ENCODE measurements at places on chromosomes 6 and 20.
A peak's percentile ranks its signal among the peaks of the same experiment; 100 is the strongest.

DNA sequence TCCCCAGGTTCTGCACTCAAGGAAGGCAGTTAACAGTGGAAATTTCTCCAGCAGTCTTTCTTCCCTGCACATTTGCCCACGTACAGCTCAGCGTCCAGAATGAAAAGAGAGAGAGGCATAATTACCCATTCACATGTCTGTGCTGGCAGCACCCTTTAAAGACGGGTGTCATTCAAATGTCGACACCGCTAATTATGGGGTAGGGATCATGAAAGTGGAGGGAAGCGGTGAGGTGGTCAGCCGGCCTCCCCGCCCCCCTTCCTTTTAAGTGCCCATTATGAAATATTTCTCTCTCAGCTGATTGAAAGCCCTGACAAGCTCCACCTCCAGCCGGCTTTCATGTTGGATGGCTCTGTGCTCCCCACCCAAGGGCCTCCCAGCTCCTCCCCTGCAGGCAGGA is 246.1 kb downstream of the BMP7 start:
- no peak for DNase-seq

- peak; percentile 60 for DNase-seq
Observed at GRCh38 chr6:43075670-43076463, at the start of gene PTK7. TSS of gene PTK7 (plus strand) at chr6:43076314. CDS start at chr6:43076489, 175 bp downstream.

DNA sequence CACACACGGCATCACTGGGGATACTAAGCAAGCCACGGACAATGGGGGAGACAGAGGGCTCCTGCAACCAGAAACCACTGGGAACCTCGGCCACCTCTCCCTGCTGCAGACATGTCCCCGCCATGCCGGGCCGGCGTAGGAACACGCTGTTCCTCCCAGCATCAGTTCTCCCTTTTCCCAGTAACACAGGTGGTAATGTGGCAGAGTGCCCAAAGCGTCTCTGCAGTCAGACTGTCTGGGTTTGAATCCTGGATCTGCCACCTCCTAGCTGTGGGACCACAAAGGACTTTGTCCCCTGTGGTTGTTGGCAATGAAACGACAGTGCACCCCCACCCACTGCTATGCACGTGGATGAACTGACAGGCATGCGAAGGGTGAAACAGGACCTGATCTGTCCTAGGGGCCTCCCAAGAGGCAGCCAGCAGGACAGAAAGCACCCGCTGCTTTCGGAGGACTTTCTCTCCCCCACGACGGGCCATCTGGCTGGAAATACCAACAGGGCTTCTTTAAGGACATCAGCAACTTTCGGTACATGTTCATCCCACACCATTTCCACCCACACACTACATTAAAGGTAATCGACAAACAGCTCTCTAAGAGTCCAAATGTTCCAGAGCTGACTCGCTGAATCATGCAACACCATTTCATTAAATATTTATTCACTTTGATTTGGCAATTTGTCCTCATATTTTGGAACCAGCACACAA is 74.1 kb downstream of the SULF2 start:
- no peak for DNase-seq

- DNase-seq, result no peak
Observed at GRCh38 chr6:12418946-12419345, 128.8 kb downstream of the EDN1 start.

- no peak for DNase-seq
Observed at GRCh38 chr6:11770546-11771466, 7.8 kb downstream of the ADTRP start.

- DNase-seq, result peak; percentile 41
Observed at GRCh38 chr6:134822920-134823709, 126.8 kb downstream of the ALDH8A1 start.

DNA sequence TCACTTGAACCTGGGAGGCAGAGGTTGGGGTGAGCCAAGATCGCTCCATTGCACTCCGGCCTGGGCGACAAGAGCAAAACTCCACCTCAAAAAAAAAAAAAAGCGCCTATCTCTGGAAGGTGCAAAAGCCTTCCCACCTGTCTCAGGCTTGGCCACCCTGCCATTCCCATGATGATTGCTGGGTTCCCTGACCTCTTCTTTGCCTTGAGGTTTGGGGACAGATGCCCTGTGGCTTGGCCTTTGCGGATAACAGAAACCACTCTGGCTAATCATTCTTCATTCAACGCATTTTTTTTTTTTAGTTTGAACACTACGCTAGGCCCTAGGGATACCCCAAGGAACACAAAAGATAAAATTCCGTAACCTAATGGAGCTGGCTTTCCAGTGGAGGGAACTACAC is 6.8 kb upstream of the HMGA1 start:
- DNase-seq, result no peak

DNA sequence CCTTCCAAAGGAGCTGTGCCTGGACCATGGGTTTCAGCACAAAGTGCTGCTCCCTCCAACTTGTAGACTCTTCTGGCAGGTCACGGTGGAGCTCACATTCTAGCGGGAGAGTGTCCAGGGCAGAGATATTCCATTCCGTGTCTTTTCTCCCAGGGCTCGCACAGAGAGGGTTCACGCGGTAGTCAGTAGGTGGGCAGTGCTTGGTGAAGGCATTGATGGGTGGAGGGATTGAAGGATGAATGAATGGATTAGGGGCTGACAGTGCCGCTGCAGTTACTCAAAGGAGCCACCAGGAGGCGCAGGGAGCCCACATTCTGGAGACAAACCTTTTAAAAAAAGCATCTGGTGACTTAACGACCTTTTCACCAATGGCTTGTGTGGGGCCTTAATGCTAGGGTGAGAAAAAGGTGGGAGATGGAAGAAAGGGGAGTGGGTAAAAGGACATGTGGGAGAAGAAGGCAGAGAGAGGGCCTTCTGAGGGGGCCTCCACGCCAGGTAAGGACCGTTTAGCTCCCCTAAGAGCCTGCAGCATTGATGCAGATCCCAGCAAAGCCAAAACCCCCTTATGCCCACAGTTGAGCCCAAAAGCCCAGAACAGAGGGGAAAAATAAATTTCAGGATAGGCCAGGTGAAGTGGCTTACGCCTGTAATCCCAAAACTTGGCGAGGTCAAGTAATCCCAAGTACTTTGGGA is 17.5 kb upstream of the FAM110A start:
- peak; percentile 75 for DNase-seq

DNA sequence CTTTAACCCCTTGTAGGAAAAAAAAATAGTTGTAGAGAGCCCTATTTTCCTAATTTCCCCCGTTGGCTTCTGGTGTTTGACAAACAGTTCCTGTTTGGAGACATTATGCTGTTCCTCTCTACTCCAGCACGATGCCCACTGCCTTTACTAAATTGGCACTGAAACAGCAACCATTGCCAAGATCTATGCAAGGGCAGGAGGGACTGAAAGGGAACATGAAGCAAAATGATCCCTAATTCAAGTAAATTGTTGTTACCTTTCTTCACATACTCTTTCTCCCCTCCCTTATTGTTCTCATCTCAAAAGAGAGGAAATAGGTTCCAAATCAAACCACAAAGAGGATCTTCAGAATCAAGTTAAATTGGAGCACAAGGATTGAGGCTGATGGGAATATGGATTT is 764.1 kb upstream of the MMS22L start:
- no peak for DNase-seq

GRCh38 chr6:136927292-136927691 is 5.2 kb downstream of the SLC35D3 start:
- peak; percentile 35 for DNase-seq
